Kidney tubule cell (primary cell): ENCODE measurements at places on chromosomes 3 and 15.
A peak's percentile ranks its signal among the peaks of the same experiment; 100 is the strongest.

GRCh38 chr15:90553248-90553745, 23.6 kb downstream of the CRTC3 start:
- no peak for DNase-seq

DNA sequence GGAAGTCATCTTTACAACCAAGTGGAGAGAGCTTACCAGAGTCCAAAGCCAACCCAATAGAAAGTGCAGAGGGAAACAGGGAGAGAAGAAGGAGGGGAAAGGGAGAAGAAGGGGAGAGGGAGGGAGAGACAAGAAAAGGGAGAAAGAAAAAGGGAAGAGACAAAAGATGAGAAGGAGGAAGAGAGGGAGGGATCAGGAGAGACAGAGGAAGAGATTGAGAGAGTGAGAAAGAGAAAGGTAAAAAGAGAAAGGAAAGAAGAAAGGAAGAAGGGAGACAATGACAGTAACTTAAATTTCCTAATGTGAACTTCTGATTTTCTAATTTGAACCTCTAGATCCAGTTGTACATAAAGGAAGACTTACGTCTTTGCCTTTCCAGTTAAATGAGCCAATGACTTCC, 20.7 kb upstream of the WNT5A start:
- no peak for DNase-seq

DNA sequence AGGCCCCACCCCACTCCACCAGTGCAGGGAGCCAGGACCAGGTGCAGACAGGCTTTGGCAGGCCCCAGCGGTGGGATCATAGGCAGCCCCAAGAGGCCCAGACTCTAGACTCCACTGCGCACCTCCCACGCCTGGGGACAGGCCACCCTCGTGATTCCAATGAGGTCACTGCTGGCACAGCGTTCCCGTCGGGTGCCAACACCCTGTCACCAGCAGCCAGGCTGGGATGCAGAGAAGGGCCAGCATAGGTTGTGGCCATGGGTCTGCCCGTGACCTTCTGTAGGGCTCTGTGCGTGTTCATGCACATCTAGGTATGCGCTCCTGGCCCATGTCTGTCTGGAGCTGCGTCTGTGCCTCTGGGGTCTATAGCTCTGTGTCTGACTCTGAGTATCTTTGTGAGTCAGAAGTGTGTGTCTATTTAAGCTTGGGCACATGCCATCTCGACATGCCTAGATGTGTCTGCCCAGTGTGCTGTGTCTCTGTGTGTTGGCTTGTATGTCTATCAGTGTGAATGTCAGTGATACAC, 13.0 kb downstream of the VIPR1 start:
- DNase-seq = no peak

DNA sequence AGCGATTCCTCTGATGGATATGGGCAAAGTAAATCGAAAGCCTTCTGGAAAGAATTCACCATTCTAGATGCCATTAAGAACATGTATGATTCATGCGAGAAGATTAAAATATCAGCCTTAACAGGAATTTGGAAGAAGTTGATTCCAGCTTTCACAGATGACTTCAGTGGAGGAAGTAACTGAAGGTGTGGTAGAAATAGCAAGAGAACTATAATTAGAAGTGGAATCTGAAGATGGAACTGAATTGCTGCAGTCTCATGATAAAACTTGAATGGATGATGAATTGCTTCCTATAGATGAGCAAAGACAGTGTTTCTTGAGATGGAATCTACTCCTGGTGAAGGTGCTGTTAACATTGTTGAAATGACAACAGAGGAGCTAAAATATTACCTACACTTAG, 30.1 kb upstream of the TBC1D23 start:
- no peak for DNase-seq

- peak; percentile 39 for DNase-seq
These were observed 613.8 kb upstream of the TBL1XR1 start for GRCh38 chr3:177811112-177811511.

GRCh38 chr3:39189959-39190269, 2.5 kb downstream of the XIRP1 start:
- DNase-seq = peak; percentile 77

- DNase-seq = no peak
These were observed 65.6 kb upstream of the CFAP161 start for GRCh38 chr15:81068516-81068915.

- peak; percentile 18 for DNase-seq
These were observed 85.5 kb downstream of the DMXL2 start for GRCh38 chr15:51536965-51537574.

DNA sequence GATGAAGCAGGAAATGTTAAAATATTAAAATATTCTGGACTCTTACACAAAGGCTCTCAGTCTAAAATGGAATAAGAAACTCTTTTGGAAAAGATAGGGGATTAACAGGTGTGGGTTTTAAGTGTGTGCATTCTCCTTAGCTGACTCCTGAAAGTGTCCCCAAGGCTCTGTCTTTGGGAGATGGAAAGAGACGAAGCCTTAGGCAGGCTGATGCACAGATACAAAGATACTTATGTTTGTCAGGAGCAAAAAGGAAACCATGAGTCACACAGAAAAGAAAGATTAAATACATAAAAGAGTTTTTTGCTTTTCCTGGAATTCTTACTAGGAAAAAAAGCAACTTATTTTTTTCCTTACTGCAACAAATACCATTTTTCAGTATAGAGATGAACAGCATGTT, 23.8 kb upstream of the ABI3BP start:
- DNase-seq = no peak
